Activated CD8-positive, alpha-beta memory T cell treated with anti-CD3 and anti-CD28 coated beads, Interleukin-2, amount 10 ng/mL, durations not matched to agents 7 days and 5 days (primary cell): ENCODE measurements at places on chromosomes 5 and 9. TPM values are rescaled to one million over a fixed set of nuclear protein-coding genes. Genes with fewer than 3 reads are reported as not detected.

DNA sequence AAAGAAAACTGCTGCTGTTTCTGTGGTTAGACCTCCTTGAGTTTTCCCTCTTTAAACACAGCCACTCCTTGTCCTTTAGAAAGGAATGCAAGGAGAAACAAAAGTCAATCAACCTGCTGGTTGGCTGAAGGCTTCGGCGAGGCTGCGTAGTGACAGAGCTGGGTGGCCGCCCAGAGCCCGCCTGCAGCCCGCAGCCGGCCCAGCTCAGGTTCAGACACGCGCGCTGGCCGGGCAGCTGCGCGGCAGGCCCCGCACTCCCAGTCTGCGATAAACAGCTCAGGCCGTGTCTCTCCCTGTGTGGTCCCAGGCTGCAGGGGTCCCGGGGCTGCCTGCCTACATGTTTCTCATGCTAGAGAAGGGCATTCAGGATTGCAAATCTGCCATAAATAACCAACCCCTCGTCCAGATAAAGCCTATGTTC lies 115.4 kb downstream of the HSD17B3 start:
- DNase-seq = no peak

DNA sequence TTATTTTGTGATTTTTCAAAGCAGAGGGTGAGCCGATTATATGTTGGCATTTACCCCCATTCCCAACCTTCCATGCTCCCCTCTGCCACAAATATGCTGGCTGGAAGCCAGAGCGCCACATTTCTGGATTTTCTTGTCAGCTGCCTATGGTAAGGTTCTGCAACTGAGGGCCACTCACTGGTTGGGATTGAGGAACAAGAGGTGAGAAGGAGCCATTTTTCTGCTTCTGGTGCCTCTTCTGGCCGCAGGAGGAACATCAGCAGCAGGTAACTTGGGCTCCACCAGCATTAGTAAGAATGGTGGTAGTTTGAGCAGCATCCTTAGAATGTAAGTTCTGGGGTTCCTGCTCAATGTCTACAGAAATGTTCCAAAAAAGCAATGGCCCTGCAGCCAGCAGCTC lies 159.5 kb upstream of the MAST4 start:
- no peak for DNase-seq

- no peak for DNase-seq
These were observed 153.8 kb downstream of the PHF2 start for GRCh38 chr9:93730217-93730616.

DNA sequence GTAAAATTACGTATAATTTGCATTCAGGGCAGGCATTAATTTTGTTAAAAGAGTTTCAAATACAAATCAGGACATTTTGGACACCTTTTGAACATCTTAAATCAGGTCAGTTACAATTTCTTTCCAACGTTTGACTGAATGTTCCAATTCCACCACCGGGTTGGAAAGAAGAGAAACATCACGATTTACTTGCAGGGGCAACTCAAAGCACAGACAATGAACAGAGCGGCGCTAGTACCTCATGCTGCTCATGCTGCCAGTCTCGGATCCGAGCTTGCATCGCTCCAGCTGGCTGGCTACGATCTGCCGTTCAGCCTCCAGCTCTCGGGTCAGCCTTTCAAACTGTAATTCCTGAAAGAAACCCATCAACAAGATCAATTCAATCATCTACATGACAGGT lies 339.5 kb downstream of the CTNND2 start:
- no peak for DNase-seq

Gene RNF183
- total RNA-seq = not detected

DNA sequence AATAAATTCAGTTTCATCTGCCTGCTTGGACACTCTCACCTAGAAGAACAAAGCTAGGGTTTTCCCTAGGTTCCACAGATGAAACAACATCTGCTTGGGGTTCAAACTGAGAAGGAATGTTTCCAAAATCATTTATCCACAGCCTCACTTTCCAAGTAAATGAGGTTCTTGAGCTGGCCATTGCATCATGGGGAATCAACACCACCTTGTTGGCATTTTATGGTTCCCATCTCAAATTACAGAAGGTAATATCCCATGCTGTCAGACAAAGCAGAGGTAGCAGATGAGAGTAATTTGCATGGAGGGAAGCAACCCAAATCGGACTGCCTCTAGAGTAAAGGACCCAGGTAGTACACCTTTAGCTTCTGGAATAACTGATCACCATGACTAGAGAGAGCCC lies 10.5 kb upstream of the NR4A3 start:
- no peak for DNase-seq

DNA sequence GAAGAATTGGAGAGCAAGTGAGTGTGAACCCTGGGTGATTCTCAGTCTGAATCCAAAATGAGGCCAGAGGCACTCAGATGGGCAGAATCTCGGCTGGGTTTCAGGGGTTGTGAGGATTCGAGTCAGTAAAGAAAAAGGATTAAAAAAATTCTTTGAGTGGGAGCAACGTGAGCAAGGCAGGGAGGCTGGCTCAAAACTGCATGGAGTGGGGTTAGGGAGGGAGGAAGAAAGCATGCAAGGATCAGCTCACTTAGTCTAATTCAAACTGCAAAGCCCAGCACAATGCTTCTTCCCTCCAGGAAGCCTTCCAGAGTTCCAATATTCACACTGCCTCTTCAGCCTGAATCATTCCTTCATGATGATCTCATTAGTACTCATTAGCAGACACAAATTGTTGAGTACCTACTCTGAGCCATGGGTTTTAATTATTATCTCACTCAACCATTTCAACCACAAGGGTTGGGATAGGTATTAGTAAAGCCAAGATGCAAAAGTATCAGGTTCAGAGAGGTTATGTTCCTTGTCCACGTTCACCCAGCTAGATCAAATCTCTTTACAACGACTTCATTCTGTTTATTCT lies 95.8 kb downstream of the BRINP1 start:
- DNase-seq = no peak

DNA sequence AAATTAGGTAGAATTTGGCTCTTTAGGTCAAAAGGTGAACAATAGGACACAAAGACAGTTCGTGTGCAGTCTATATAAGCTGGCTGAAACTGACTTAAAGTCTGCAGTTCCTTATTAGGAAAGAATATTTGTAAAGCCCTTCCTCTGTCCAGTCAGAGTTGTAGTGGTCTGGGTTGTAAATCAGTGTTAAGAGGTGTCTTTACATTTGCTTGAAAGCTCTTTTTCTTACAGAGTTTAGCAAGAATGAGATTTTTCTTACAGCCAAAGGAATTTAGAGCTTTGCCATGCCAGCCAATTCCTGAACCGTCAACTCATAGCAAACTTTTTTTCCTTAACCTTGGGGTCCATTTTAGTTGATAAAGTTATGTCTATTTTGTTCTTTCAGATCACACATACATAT lies 786.1 kb upstream of the CTNND2 start:
- DNase-seq = no peak

Gene NIPSNAP3A
- total RNA-seq = 16.2 TPM

GRCh38 chr5:57695706-57696388 lies 213.2 kb upstream of the ACTBL2 start:
- no peak for DNase-seq

GRCh38 chr9:69637817-69638200 lies 34.4 kb downstream of the APBA1 start:
- no peak for DNase-seq

- no peak for DNase-seq
These were observed 18.0 kb downstream of the MTRR start for GRCh38 chr5:7886849-7887475.

- no peak for DNase-seq
These were observed 110.7 kb upstream of the EFNA5 start for GRCh38 chr5:107781451-107781850.

GRCh38 chr9:108300306-108301287 lies 555.2 kb downstream of the ACTL7B start:
- no peak for DNase-seq

DNA sequence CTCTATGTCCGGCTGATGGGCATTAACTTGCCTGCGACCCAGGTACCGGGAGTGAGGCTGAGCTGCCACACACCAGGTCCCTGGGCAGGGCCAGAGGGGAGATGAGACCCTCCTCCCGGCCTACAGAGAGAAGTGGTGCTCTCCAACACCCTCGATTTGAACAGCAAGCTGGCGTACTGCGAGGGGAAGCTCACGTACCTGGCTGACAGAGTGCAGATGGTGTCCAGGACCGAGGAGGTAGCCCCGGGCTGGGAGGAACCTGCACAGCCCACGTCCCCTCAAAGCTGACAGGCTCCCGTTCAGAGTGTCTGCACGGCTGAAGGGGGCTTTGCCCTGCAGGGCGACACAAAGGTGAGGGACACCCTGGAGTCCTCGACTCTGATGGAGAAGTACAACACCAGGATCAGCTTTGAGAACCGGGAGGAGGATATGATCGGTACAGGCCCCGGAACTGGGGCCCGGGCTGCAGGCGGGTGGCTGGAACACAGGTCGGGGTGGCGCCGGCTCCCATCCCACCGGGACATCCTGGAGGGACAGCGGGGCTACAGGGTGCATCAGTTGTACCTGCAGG lies 1.0 kb upstream of the RABL6 start:
- DNase-seq = no peak

GRCh38 chr5:16137177-16137576 lies 42.4 kb downstream of the MARCHF11 start:
- DNase-seq = no peak

GRCh38 chr9:115202960-115203751 lies 85.2 kb upstream of the TNC start:
- no peak for DNase-seq

DNA sequence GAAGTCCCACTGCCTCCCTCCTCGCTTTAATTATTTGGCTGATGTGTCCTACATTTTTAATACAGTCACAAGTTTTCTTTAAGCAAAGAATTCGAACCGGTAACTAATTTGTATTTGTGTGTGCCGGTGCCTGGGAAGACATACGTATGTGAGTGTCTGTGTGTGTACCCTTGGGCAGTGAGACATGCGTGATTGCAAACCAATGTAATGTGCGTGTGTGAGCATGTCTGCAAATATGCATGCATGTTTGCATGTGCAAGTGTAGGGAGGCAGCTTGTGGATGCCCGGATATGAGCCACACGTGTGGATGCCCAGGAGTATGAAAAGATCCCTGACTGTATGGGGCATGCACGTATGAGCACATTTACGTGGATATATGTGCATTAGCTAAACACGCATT lies 44.4 kb upstream of the NEK6 start:
- DNase-seq = peak; percentile 35

GRCh38 chr5:121731377-121731776 lies 120.3 kb upstream of the FTMT start:
- DNase-seq = no peak

GRCh38 chr9:127789179-127789578 lies 3.3 kb downstream of the CDK9 start:
- no peak for DNase-seq
